ENCODE measurements at places on chromosomes 6 and 20.

DNA sequence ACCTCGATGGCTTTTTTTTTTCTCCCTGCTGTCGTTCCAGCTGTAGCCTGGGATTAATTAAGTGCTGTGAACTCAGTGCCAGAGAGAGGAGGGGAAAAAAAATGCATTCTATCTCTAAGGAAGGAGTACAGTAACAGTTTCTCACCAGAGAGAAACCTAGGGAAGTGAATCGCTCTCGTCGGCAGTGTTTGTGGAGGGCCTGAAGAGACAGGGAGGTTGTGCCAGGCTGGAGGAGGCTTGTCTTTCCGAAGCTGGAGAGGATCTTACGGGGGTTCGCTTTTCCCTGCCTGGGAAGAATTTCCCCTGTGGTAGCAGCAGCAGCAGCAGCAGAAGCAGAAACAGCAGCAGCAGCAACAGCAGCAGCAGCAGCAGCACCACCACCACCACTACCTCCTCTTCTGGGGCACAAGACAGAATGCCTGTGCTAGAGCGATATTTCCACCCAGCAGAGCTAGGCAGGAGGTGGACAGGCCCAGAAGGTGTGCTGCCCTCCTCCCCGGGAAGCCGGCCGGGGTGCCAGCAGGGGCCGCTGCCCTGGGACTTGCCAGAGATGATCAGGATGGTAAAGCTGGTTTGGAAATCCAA, 186.5 kb downstream of the PDE7B start:
- no peak for DNase-seq

- DNase-seq: no peak
Observed at GRCh38 chr6:154125421-154125820, 86.4 kb downstream of the OPRM1 start.

DNA sequence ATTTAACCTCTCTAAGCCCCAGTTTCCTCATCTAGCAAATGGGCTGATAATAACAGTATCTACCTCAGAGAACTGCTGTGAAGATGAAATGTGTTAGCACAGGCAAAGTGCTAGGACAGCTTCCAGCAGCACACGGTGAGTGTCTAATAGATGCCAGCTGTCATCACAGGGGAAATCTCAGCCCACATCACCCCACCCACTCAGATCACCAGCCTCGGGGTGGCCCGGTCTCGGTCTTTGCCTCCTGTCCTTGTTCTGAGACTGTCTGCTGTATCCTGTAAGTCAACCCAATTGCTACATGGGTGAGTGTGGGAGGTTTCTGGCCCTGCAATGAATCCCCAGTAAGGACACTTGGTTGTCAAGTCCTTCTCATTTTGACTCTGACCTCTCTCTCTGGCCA, 99.5 kb upstream of the ZNFX1 start:
- DNase-seq: no peak

DNA sequence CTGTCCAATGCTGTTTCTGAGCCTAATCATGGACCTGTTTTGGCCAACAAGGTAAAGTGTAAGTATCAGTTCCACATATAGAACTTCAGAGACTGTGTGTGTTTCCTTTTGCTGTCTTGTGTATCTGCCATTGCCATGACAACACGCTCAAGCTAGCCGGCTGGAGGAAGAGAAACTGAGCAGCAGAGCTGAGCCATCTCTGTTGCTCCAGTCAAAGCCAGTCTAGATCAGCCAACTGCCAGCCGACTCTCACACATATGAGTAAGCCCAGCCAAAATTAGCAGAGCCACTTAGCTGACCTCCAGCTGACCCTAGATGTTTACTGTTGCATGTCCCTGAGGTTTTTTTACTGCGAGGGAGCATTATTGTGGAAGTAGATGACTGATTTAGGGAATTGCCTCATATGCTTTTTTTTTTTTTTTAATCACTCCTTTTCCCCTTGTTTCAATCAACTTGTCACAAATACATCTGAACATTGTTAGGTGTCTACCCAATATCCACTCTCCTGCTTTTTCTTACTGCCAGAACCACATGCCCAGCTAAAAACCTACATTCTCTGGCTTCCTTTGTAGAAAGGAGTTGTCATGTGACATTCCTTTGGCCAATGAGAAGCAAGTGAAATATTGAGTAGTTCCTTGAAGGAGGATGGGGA, 304.3 kb upstream of the SUPT3H start:
- DNase-seq: no peak

GRCh38 chr6:14217728-14218518, 100.4 kb downstream of the CD83 start:
- DNase-seq: no peak

DNA sequence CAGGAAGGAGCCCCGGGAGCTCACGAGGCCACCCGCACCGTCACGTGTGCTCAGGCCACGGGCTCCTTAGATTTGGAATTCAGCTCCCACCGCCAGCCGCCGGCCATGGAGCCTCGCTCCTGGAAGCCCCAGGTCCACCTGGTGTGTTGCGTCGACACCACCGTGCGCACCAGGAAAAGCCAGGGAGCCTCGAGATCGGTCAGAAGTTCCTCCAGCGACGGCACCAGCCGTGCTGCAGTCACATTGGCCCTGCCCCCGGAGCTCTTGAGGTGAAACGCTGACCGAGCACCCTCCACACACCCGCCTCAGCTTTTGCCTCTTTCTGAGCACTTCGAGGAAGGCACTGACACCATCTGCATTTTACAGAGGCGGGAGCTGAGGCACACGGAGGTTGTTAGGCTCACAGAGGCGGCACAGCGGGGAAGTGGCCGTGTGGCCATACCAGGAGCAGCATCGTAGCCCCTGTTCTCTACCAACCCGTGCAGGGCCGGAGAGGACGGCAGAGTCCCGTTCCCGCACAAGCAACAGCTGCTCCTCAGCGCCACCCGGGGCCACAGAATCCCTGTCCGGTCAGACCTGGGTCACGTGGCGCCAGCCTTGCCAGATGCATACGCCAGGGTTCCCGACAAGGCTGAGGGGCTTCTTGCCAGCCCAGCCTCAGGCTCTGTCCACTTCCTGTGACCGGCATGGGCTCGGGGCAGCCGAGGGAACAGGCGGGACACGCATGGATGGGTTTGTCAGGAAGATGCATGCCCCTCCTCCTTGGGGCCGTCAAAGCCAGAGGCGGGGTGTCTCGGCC, 7.6 kb downstream of the NKAIN4 start:
- no peak for DNase-seq

DNA sequence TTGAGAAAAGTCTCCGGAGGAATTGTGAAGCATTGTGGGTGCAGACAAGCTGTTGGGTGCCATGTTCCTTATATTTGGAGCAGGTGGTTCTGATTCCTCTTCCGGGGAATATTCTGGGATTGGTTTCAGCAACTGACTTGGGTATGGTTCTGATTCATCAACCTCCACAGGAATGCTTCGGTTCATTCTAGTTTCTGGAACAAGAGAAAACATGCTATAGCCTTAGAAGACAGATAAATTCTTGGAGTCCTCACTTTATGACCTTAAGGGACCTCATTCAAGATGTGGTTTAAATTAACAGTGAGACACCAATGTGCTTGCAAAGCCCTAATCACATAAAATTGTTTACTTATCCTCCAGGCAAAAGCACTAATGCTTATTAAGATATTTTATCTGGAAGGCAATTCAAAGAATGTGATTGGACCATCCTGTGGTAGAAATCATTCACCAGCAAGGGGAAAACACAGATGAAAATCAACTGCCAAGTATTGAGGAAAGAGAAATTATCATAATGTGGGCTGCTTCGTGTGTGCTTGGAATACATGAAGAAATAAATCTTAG, 13.7 kb downstream of the TRAF3IP2 start:
- DNase-seq: no peak

DNA sequence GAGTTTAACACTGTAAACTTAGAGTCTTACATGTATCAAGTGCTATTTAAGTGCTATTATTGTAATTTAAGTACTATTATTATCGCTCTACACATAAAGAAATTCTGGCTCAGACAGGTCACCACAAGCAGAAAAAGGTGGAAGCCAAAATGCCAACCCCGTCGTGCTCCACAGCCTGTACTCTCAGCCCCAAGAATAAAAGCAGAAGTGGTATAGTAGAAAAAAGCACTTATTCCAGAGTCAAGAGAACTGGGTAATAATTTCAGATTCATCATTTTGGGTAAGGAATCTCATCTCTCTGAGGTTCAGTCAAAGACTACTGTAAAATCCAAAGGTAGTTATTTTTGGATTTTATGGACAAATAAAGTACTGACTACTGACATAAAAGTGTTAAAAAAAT, 943 bp downstream of the ZUP1 start:
- DNase-seq: no peak

DNA sequence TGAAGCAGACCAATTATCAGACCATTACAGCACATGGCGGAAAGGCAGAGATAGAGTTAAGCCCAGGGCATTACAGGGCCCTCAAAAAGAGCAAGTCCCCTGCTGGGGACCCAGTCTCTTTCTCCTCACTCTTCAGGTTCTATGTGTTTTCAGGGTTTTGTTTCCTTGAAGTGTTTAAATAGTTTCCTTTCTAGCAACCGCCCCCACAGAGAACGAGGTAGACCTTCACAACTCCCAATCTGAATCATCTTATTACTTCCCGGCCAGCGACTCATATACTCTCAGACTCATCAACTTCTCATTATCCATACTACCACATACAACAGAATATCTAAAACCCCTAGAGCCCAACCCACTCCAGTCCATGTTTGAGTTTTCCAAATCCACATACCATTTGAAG, 526.6 kb upstream of the ARID1B start:
- DNase-seq: no peak

GRCh38 chr6:46491628-46492547, 639 bp upstream of the RCAN2 start:
- peak; percentile 44 for DNase-seq

GRCh38 chr6:39568896-39569295, 156.3 kb downstream of the KIF6 start:
- DNase-seq: no peak

DNA sequence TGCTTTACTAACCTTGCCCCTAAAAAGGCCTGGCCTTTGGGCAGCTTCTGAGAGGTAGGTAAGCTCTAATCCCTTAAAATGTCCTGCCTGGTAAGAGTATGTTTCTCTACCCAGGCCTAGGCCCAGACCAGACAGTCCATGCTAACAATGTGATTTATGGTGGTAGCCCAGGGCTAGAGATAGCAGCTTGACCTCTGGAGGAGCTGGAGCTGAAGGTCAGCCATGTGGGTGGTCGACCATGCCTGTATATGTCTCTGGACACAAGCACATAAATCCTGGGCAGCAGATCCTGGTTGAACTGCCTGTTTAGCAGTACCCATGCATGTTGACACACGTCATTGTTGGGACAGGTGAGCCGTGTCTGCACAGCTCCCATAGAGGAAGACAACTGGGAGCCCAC, 62.1 kb upstream of the PHACTR1 start:
- no peak for DNase-seq

- no peak for DNase-seq
Observed at GRCh38 chr6:21185861-21186478, 407.6 kb upstream of the SOX4 start.

Data from activated naive CD8-positive, alpha-beta T cell treated with anti-CD3 and anti-CD28 coated beads, Interleukin-2, amount 10 ng/mL, durations not matched to agents 7 days and 5 days (primary cell).